ENCODE measurements at places on chromosomes 3 and 15.

GRCh38 chr3:191397771-191398170 lies 63.2 kb upstream of the PYDC2 start:
- no peak for DNase-seq

DNA sequence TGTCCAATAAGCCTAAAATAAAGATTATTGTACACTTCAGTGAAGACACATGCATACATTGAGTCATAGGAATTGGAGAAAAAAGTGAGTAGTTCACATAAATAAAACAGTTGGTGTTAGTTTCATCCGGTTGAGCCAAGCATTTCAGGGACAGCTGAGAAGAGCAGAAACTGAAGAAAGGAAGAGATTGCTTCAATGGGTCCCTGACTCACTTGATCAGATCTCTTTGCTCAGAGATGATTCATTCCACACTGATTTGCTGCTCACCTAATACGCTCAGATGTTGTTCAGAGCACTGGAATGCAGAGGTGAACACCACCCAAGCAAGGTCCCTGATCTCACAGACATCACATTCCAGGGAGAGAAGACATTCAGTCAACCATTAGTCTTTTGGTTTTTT lies 93.7 kb downstream of the RAD18 start:
- no peak for DNase-seq

DNA sequence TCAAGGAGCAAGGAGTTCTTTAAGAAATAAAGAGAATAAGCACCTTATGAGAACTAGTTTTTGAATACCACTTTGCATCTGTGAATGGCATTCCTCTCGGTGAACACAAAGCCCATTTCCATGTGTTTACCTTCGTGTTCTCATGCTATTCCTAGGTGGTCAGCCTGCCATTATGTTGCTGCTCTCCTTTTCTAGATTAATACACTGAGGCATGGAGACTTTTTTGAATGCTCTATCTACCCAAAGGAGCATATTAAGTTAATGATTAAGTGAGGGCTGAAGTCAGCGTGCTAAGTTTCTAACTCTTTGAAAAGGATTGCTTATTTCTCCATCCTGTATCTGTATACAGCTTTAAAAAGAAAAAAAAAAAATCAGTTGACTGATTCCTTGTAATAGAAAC lies 394.5 kb downstream of the MECOM start:
- DNase-seq: no peak

GRCh38 chr3:50557106-50557505 lies 10.4 kb downstream of the C3orf18 start:
- no peak for DNase-seq

DNA sequence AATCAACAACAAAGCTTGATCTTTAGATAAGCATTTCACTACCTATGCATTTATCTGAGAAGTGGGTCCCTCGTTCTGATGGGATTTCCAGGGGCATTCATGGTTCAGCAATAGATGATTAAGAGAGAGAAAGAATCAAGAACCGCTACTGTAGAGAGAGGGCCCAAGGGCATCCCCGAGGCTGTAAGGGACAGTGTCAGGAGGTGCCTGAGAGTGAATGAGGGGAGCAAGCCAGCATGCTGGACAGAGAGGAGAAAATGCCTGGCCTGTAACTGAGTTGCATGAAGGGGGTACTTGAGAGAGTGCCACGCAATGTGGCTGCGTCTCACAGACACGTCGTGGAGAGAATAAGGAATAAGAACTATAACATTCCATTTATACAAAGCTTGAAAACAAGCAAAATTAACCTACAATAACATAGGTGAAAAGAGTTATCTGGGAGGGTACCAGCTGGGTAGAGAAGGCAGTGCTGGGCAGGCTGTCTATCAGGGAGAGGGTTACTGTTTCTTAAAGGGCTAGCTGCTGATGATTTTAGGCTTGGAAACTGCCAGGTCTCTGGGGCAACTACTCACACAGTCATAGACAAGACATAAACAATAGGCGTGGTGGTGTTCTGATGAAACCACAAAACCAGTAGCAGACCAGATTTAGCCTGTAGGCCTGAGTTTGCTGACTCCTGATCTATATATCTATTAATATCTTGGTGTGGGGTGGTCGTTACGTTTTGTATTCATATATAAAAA lies 374.6 kb upstream of the CFAP20DC start:
- DNase-seq: no peak

- DNase-seq: no peak
Observed at GRCh38 chr3:32430900-32431299, 39.2 kb downstream of the CMTM7 start.

DNA sequence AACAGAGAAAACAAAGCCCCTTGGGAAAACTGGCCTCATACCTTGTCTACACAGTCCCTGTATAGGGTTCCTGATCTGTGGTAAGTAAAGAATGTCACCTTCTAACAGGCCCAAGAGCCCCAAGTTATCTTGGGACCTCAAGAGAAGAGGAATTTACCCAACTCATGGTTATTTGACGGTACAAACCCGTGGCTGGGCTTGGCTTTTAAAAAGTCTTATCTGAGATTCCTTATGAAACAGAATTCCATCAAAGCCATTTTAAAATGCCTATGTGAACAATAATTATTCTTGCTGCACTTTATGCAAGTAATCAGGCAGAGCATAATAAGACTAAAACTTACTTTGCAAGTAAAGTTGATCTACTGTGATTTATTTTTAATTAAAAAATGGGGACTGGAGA lies 13.9 kb upstream of the SORD start:
- no peak for DNase-seq

DNA sequence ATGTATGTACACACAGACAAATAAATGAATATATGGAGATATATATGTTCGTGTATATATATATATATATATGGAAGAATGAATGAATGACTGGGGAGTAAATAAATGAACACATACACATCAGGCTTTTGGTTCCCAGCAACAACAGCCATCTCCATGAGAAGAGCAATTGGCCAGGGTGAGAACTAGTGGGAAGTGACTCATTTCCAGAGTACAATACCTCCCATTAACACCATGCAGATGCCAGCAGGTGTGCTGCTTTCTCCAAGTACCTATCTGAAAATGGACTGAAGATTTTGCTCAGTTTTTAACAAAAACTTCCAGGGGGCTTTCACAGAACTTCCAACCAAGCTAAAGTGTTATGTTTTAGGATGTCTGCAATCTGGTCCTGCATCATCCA lies 179.8 kb upstream of the SLC2A2 start:
- DNase-seq: no peak

- no peak for DNase-seq
Observed at GRCh38 chr3:28971156-28971555, 309.7 kb upstream of the RBMS3 start.

DNA sequence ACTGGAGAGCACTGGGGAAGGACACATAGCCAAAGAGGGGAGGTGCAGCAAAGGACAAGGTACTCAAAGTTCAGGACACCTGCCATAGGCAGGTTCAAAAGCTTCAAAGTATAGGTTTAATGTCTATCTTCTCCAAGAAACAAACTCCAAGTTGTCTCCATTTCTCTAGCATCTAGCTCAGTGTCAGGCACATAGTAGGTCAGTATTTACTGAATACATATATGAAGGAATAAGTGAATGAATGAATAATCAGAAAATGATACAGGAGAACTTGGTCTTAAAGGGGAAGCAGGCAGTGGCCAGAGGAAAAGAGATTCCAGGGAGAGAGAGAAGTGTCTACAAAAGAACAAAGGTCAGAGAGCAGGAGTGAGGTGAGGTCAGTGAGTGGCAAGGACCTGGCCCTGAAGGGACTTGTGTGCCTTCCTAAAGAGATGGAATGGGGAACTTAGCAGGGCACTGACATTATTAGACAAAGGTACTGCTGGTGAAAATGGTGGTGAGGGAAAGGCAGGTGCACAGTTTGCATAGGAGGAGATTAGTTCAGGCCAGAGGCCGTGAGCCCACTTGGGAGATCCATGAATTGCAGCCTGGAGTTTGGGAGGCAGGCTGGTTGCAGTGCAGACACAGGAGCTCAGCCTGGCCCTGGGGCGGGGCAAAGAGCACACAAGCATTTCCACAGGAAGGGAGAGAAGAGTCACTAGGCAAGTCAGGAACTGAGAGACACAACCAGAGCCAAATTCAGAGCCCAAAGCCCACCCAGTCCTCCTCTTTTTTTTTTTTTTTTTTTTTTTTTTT lies 21.4 kb downstream of the TBC1D2B start:
- DNase-seq: no peak

DNA sequence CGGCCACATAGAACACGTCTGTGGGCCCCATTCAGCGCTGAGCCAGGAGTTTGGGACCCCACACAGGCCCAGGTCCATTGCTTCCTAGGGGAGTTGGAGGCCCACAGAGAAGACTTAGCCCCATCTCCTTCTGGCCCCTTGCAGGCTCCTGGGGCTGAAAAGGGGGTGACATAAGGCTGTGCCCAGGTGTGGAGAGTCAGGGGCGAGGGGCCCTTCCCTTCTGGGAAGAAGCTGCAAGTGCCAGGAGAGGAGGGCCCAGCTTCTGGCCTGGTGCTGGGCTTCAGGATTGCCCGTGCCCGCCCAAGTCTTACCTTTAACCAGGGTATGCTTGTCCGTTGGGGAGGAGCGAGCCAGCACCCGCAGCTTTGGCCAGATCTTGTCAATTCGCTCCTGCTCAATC lies 28.9 kb upstream of the SEC13 start:
- DNase-seq: no peak

DNA sequence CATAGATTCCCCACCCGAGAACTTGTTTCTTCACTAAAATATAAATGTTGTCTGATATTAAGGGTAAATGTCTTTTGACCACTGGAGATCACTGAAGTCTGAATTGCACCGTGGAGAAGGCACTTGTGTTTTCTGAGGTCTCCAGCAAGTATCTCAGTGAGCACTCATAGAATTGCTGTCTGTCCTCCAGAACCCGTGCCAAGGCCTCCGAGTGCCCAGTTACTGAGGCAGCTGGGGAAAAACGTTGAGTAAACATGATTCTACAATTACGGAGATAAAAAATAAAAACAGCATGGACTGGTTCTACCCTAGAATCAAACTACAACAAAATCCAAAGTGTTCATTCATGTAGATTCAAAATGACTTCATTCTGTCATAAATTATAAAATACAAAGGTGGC lies 60.0 kb downstream of the MLH1 start:
- DNase-seq: no peak

GRCh38 chr15:66941791-66942190 lies 123.6 kb upstream of the SMAD3 start:
- no peak for DNase-seq

DNA sequence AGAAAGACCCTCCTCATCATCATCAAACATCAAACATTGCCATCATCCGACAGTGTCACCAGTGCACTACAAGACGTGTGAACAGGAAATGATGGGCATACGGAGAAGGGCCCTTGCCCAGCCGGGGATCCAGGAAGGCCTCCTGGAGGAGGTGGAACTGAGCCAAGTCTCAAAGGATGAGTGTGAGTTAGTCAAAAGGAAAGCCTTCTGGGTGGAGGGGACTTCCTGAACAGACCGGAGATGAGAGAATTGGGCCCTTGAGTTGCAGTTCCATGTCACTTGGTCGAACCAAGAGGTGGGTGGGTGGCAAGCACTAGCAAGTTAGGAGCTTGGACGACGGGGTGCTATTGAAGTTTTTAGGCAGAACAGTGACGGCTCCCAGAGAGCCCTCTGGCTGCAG lies 8.5 kb downstream of the SEMA4B start:
- DNase-seq: no peak

DNA sequence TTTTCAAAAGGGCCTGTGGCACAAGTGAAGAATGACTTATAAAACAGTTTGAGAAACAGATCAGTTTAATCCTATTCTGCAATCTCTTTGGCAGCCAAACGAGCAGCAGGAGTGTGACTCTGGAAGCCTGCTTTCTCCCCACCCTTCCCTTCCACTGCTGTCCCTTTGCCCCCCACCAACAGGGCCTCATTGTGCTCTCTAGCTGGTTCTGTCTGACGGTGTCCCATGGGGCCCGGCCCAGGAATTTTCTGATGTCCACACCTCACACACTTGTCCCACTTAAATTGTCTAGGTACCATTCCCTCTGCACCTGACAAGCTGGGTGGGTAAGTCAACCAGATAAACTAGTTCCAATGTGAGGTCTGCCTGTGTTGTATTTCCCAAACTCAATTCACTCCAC lies 16.4 kb downstream of the SLCO2A1 start:
- DNase-seq: no peak

GRCh38 chr3:10928407-10928960 lies 64.1 kb upstream of the SLC6A1 start:
- DNase-seq: no peak

DNA sequence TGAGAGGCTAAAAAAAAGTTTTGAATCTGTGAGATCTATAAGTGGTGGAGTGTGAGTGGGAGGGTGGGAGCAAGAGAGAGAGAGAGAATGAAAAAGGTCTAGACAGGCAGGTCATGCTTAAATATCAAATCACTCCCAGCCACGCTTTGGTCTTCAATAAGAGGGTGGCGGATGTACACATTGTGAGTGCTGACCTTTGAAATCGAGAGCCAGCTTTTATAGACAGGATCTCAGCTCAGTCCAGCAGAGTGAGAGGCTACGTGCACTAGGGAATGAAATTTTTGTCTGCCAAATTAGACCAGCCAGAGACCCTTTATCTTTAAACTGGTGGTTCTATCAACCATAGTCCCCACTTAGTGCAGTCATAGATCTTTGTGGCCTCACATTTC lies 342.3 kb upstream of the PROK2 start:
- DNase-seq: no peak

DNA sequence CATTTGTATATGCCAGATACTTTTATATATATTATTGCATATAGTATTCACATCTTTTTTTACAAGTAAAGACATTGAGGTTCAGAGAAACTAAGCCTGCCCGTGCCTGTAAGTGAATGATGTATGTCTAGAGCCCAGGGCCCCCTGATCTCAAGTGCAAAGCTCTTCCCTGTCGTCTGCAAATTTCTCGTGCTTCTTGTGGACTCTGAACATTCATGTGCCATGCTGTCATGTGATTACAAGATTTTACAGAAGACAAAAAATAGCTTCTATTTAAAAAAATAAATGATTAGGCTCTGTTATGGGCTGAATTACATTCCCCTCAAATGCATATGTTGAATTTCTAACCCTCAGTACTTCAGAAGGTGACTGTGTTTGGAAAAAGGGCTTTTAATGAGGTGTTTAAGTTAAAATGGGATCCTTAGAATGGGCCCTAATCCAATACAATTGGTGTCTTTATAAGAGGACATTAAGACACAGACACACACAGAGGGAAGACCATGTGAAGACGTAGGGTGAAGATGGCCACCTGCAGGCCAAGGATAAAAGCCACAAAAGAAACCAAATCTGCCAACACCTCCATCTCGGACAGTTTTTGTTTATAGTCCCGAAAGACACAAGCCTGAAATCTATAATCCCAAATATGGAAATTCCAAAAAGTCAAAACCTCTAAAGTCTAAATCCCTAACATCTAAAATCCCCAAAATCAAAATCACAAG lies 3.9 kb upstream of the MASP1 start:
- no peak for DNase-seq
